ENCODE measurements at places on chromosomes 13 and 19.
A peak's percentile ranks its signal among the peaks of the same experiment; 100 is the strongest.

GRCh38 chr13:109118521-109118920 is 489.1 kb downstream of the MYO16 start:
- no peak for DNase-seq

GRCh38 chr13:35016362-35017112 is 74.5 kb downstream of the NBEA start:
- DNase-seq, result no peak

DNA sequence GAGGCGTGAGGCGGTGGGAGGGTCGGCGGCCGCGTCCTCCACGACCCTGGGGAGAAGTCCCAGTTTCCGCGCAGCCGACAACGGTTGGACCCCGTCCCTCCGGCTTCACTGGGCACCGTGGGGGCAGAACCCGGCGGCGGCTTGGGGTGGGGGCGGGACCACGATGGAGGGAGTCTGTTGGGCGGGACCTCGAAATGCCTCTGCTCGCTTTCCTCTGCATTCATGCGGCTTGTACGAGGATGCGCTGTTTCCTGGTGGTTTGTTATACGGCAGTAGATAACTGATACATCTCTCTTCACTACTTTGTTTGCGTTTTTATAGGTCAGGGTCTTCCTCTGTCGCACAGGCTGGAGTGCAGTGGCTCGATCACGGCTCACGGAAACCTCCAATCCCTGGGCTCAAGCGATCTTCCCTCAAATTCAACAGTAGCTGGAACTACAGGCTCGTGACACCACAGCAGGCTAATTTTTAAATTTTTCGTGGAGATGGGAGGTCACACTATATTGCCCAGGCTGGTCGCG is 24.6 kb upstream of the ZNF846 start:
- peak; percentile 63 for DNase-seq

DNA sequence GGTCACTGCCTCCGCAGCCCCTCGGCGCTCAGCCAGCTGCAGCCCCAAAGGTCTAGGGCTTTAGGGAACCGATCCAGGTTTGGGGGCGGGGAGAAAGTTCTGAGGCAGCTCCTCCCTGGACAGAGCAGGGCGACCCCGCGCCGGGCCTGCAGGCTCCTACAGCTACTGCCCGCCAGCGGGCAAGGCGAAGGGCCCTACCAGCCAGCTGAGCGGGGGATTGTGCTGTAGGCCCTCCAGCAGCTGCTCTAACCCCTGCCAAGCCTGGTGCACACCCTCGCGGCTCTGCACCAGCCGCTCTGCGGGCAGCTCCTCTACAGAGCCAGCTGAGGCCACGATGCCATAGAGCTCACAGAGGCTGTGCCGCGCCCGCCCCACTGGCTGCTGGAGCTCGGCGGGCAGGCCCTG is 14.0 kb downstream of the PLIN4 start:
- DNase-seq, result no peak

DNA sequence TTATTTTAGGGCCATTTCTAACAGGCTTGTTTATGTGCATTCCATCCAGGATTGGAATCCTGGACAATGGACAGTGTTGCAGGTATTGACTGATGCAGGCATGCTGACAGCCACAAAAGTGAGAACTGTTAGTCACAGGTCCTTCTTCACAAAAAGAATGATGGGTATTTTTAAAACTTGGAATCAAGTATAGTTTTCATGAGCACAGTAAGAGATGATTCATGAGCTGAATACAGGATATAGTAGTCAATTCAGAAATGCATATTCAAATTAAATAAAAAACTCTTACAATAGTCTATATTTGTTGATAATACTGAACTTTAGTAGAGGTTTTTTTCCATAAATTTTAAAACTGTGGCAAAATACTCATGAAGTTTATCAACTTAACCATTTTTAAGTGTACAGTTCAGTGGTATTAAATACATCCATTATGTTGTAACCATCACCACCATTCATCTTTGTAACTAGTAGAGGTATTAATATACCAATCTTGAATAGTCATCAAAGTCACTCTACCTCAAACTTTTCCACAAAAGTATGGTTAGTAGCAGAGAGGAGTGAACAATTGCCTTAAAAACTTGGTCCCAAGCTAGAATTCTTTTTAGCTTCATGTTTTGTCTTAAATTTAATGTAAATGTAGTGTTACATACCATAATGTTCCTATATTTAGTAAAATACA is 79.5 kb downstream of the KCNRG start:
- DNase-seq, result no peak

DNA sequence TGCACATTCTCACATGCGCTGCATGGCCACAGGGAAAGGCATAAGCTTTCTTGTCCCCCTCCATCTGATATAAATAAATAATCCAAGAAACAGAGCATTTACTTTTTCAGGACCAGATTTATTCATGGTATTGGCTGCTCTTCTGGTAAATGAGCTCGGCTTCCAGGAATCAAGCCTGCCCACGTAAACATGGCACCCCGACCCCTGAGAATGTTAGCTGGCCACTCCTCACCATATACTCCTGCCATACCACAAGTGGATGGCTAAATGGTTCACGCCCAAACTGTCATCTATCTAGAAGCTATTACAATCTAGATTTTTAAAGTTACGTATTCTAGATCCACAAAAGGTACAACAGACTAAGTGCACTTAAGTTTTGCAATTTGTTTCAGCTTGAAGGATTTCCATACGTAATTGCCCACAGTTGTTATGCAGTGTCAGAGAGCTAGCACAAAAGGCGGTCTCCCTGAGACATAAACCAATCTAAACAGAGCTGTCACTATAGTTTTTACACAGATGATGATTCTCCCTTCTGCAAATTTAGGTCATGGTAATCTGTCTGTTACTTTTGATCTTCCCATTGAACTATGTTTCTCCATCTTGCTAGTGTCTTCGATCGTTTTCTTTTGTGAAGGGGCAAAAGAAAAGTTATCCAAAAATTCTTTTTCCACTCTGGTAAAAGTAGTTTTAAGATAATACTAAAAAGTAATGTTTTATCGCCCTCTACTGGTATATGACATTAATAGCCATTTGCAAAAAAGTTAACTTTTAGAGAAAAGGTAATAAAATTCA is 16.2 kb upstream of the FOXO1 start:
- DNase-seq, result no peak

DNA sequence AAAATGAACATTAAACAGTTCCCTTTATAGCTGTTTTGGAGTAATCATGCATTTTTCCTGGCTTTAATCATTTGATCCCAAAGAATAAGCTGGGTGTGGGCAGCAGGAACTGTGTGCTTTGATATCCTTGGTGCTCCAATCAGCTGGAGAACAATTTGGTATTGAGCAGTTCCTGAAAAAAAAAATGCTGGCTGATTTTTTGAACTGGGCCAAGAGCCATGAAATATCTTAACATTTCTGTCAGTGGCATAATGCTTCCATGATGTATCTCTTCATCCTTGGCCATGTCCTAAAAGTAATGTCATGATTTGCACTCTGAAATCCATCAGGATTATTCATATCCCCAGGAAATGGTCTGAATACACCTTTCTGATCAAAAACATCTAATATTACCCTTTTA is 134.7 kb downstream of the LHFPL6 start:
- DNase-seq, result no peak

DNA sequence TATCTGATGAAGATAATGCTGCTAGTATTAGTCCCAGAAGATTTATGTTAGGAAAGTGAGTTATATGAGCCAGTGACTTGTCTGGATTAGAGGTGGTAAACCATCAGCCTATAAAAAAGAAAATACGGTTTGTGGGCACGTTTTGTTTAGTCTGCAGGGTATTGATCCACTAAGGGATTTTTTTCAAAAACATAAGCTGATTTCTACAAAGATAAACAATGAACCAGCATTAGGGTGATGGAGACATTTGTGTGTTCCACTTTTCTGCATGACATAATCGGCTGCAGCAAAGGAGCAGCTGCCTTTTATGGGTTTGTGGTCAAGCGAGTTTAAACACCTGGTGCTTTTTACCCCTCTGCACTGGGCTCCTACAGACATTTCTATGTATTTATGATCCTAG is 836.4 kb upstream of the GPC6 start:
- DNase-seq, result no peak

DNA sequence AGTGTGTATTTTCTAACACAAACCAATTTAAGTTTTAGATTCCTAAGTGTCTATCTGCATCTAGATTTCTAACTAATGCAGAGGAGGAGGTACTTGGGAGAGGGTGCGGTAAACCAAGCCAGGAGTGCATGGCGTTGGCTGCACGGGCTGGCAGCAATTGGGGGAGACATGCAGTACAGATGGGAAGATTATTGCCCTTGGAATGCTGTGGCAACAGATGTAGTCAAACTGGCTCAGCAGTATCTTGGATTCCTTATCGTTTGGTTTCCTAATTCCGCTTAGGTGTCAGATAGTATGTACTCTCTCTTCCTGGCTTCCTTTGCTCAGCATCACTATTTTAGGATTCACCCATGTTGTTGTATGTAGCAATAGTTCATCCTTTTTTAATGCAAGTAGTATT is 29.4 kb upstream of the STK24 start:
- no peak for DNase-seq
